Stimulated activated CD8-positive, alpha-beta memory T cell treated with anti-CD3 and anti-CD28 coated beads, Interleukin-2, amount 100 ng/mL, for 1 hour (primary cell): ENCODE measurements at places on chromosomes 13 and 19.

- DNase-seq = no peak
These were observed 703 bp upstream of the FBL start for GRCh38 chr19:39846678-39847486.

GRCh38 chr19:35592226-35592625 is 6.3 kb downstream of the PMIS2 start:
- DNase-seq = no peak

DNA sequence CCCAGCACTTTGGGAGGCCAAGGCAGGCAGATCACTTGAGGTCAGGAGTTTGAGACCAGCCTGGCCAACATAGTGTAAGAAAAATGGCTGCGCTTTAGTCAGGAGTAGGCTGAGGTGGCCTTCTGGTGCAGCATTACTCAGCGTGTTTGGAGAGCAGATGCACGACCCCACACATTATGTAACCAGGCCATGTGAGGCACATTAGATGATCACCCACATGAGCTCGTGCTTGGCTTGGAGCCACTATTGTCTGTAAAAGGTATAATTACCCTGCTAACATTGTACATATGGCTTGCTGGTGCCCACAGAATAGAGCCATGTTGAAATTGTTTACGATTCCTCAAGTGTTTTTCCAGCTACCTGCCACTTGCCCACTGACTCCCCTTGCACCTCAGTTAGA is 24.0 kb upstream of the SCEL start:
- DNase-seq = no peak

DNA sequence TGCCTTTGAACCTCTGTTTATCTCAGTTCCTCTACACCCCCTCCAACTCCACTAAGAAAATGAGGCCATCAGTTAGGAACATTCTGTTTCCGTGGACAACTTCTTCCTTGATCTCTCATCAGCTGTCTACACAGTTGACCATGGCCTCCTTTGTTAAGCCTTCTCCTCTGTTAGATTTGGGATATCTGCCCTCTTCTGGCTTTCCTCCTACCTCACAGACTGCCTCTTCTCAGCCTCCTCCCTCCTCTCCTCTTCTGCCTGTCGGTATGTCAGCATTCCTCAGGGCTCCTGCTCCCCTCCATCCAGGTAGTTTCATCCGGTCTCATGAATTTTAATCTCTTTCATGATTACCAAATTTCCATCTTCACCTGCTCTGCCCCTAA is 454.9 kb downstream of the FOXO1 start:
- no peak for DNase-seq

DNA sequence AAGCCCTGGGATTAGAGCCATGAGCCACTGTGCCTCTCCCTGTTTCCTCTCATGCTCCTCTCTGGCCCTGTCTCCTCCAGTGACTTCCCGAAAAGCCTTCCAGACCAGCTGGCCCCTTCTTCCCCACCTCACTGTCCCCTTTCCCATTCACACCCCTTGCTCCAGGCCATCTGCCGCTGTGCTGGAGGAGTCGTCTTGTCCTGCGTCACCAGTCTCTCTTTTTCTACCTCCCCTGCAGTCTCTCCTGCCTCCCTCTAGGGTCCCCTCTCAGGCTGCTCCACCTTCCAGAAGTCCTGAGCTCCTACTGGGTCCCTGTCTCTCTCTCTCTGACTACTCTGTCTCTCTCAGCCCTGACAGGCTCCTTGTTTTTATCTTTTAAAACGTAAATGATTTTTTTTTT is 5.3 kb upstream of the FFAR1 start:
- no peak for DNase-seq
